ENCODE measurements at places on chromosomes 5 and 9.

GRCh38 chr5:141039517-141039916, 11.7 kb upstream of the PCDHB1 start:
- no peak for DNase-seq

- DNase-seq = no peak
Observed at GRCh38 chr5:72455476-72455875, 51.7 kb downstream of the ZNF366 start.

DNA sequence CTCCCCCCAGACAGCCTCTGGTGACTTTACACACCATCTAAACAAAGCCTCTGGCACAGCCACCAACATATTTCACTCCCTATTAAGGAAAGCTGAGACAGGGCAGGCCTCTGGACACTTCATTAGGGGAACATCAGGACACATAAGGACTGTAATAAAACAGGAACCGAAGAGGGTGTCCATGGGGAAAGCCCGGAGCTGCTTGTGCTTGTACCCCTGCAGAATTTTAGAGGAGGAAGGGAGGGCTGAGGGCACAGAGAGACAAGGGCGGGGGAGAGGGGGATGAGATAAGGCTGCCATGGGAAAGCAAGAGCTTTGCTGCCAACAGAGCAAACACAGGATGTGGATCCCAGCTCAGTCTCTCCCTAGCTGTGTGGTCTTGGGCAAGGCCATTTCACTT, 138.4 kb downstream of the ASTN2 start:
- DNase-seq = no peak

DNA sequence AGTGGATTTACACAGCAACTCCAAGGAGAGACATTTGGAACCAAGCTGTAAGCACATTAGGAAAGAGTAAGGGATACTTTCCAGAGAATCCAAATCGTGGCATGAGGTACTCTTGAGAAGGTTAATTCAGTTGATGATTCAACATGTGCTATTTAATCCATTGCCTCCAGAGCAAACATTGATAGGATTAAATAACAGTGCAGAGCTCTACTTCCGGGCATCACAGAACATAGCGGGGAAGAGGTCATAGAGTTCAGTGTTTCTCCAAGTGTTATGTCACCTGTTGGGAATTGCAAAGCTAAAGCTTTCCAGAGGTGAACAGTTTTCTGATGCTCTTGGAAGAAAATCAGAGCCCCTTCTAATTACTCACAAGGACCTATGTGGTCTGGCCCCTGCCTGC, 127.5 kb downstream of the PPP2R2B start:
- DNase-seq = no peak

GRCh38 chr5:113340537-113340936, 94.3 kb downstream of the TSSK1B start:
- no peak for DNase-seq

DNA sequence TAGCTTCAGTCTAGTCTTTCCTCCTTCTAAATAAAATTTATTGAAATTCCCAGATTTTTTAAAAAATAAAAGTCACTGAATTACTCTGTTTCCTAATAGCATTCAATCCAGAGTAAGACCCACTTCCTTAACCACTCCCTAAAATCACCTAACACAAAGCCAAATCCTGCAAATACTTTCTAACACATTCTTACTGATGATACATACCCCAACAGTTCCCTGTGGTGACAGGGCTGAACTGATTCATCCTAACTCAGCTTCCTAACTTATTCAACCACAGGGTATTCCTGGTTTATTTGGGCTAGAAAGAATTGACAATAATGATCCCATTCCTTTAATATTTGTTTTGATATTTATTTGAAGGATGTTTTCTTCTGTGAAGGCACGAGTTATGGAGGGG, 40.7 kb upstream of the ZNF300 start:
- DNase-seq = no peak

- DNase-seq = no peak
Observed at GRCh38 chr9:93456504-93456903, 3.1 kb upstream of the FAM120AOS start.

GRCh38 chr5:109163336-109163735, 246.4 kb downstream of the PJA2 start:
- DNase-seq = no peak

DNA sequence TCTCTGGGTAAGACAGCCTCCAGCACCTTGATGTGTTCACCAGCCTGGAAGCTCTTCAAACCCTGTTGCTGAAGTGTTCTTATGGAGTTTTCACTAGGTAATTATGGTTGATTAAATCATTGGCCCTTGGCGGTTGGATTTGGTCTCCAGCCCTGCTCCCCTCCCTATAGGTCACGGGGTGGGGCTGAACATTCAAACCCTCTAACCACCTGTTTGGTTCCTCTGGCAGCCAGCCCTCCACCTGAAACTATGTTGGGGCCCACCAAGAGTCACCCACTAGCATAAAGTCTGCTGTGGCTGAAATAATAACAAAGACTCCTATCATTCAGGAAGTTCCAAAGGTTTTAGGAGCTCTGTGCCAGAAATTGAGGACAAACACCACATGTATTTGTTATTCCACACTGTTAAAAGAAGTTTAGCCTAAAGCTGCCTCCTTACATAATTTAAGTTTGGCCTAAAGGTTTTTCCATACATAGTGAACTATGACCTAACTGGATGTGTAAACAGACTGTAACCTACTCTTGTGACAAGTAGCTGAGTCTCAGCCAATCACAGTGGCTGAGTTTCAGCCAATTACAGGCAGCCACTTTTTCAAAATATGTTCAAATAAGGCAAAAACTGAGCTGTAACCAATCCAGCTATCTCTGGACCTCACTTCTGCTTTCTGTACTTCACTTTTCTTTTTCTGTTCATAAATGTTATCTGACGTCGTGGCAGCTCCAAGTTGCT, 34.8 kb downstream of the TMEM252 start:
- DNase-seq = no peak

- no peak for DNase-seq
Observed at GRCh38 chr5:43602461-43603343, at the start of gene NNT. NNT (plus strand) TSS chr5:43603180; CDS start chr5:43609196, 6,016 bp downstream.

GRCh38 chr5:147853372-147853987, 22.0 kb upstream of the SPINK1 start:
- DNase-seq = no peak

DNA sequence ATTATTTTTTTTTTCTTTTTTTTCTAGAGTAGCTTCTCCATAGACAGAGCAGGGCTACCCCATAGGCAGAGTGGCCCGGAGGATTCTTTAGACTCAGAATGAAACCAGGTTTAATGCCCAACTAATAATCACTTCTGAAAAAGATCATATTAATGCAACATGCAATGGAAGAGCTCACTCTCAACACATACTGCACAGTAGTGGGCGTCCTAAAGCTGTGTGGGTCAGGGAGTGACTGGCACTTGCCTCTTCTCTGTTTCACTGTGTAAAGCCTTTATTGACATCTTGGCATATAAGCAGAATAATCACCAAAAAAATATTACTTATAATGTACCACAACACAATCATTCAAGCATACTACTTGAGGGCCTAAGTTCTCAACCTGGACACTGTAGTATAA, 11.1 kb downstream of the PWWP2A start:
- DNase-seq = no peak

DNA sequence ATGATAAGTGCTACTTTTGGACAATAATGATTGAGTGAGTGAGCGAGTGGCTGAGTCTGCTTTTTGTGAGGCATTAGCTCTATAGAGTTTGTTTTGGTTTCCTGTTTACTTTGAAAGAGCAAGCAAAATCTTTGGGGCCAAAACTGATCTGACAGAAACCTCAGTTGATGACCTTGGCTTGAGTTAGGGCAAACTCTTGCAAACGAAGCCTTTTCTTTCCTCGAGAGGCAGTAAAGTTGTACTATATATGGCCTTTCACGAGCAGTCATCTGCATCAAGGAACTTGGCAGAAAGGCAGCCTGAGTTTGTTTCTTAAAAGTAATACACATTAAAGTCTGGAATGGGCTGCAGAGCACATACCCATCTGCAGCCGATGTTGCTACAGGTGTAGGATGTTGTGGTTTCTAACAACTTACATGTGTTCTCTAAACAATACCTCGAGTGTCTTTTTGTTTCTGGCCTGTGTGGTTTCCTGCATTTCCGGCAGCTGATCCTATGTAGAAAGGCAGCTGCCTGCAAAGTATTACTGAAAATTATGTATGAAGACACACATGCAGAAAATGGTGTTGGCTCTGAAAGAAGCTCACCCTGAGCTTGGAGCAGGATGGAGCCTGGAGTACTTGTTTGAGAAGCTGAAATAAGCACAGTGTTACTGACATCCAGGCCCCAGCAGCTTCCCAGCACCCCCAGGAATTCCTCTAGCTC, 60.8 kb downstream of the FOXD1 start:
- peak; percentile 72 for DNase-seq

GRCh38 chr5:17258431-17258830, 41.0 kb downstream of the BASP1 start:
- no peak for DNase-seq

DNA sequence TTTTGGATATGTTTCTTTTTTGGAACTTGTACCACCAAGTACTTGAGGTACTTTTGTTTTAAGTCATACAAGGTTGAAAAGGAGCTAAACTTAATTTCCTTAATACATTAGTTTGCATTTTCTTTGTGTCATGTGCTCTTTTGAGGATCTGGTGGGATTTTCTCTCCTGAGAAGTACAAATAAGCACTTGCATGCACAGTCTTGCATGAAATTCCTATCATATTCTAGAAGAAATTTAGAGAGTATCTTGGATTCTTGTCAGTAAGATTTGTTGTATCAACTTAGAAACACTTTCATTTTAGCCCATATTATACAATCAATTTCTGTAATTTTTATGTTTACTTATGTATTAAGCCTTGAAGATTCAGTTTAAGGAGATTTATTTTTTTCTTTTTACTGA, 64.9 kb downstream of the CCNH start:
- DNase-seq = no peak

GRCh38 chr9:73180403-73180802, 28.7 kb downstream of the ANXA1 start:
- DNase-seq = no peak

GRCh38 chr5:177105691-177106476, 19.2 kb downstream of the FGFR4 start:
- no peak for DNase-seq

DNA sequence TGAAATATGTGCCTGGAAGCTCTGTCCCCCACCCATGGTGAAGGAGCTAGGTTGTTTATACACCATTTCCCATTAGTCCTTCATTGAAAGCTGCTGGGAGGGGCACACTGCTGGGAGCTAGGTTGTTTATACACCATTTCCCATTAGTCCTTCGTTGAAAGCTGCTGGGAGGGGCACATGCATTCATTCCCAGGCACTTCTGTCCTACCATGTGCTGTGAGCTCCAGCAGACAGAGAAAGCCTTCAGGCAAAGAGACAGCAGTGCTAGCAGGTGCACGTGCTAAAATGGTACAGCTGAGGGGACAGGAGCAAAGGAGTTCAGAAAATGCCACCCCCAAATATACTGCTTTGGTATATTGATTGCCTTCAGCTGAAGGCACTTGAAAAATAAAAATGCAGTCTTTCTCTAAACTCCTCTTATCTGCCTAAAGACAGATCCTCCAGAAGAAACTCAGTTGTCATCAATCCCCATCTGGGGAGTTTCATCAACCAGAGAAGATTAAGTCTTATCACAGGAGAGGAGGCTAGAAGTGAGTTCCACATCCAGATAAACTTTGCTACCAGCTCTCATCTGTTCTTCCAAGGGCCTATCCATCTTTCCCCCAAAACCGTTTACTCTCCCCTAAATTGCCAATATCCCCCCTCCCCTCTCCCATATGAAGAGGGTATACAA, 27.7 kb upstream of the DAPK1 start:
- DNase-seq = no peak

DNA sequence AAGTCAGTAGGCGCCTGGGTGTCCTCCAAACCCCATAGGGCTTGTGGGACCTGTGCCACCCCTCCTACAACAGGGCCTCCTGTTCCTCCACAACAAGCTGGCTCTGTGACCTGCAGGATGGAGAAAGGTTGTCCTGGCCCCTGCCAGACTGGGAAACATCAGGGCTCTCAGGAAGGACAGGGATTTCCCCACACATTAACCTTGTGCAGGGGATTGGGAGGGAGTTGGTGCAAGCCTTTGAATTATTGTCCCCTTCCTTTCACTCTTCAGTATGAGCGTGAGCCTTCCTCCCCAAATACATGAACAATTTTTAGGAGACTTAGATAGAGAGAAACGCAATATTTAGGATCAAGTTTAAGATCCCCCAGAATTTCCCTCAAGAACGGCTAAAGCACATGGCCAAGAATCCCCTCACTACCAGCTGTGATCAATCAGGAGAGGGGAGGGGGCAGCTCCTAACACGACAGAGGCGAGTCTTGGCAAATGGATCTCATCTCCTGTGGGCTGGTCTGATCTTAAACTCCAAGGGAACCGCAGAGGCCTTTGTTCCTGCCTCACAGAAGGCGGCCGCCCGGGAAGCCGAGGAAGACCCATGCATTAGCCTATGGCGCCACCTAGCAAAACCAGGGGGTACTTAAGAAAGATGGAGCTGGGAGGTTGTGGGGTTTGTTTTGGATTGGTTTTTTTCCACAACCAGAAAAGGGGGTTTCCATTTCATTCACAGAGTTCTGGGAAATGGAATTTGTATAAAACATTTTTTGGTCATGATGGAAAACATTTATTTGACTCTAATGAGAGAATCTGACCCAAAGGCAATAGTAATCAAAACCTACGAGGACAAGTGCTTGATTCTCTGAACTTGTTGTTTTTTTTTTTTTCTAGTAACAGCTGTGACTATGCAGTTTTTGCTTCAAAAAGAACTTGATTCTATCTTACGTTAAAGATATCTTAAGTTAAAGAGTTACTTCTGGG, 36.1 kb upstream of the OSMR start:
- peak; percentile 95 for DNase-seq

GRCh38 chr5:152514827-152515397, 109.8 kb upstream of the NMUR2 start:
- DNase-seq = no peak

DNA sequence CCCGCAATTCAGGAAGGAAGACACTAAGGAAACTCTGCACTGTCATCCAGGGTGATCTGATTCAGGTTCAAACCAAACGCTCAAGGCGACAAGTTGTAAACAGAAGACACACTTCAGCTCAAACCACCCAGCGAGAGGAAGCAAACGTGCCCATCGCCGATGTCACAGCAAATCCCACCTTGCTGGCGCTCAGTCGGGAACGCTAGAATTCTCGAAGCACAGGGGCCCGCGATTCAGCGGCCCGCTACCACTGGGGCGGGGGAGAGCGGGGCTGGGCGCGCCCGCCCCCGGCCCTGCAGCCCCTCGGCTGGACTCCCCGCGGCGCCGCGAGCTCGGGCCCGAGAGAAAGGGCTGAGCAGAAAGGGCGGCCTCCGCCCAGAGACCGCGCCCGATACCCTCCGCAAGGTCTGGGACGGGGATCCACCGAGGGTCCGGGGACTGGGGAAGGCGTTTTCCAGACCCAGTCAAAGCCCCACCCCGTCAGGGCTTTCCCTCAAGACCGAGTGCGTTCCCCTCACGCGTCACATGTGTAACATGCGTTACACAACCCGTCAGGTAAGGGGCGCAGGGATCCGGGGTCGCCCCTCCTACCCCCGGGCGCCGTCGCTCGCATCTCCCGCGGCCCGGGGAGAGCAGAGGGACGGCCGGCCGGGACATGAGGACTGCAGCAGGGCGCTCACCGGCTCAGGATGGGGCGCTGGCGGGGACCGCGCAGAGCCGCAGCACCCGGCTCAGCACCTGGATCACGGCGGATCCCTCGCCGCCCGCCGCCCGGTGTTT, 469 bp downstream of the AGTPBP1 start:
- DNase-seq = no peak

DNA sequence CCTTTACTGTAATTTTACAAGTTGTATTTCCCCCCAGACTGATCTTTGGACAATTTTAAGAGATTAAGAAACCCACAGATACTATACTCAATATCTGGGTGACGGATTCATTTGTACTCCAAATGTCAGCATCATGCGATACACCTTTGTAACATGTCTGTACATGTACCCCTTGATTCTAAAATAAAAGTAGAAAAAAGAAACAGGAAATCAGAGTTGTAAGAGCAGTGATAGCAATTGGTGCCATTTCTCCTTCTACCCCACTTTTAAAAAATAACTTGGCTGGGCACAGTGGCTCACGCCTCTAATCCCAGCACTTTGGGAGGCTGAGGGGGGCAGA, 116.9 kb downstream of the FGF1 start:
- DNase-seq = no peak

Data from renal cortex interstitium (tissue), 15 donors.